ENCODE measurements at places on chromosomes 16 and 17.

DNA sequence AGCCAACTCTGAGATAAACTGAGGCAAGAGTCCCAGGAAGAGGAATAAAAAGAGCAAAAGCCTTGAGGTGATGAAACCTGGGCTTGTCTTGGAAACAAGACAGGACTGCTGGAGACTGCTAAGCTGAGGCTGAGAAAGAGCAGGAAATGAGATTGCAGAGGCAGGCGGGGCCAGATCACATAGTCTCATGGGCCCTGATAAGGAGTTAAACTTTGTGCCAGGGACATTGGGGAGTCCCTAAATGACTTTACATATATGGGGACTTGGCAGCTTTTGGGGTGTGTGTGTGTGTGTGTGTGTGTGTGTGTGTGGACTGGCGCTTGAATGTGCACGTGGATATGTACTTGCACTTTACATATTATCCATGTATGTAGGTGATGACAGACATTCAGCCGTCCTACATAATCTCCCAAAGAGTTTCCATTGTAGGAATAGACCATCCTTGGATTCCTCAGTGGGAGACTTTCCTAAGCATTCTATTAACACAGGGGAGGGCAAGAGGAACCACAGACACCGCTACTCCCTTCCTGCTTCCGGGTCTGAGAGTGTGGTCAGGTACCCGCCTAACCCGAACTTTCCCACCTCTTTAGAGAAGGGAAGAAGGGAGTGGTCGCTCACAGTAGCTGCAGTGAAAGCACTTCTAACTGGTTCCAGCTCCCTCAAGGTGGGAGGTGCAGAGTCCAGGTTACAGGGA, 123.1 kb downstream of the LYRM1 start:
- DNase-seq, result no peak

DNA sequence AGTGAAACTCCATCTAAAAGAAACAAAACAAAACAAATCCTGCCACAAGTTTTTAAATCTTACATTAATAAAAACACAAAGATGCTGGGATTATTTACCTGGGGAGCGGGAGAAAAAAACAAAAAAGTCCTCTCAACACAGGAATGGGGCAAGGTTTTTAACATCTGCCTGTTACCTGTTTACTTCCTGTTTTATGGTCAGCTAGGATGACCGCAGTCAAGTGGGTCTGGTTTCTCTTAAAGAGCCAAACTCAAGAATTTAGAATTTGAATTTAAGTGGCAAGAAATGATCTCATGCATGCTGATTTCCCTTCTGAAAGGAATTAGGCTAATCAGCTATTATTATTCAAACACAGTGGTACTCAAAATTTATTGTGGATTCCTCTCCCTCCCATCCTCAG, 39.7 kb upstream of the TBC1D3K start:
- DNase-seq, result no peak

- DNase-seq, result no peak
Observed at GRCh38 chr17:55321427-55322060, 56.8 kb downstream of the HLF start.

- DNase-seq, result no peak
Observed at GRCh38 chr17:64491034-64491860, 5.6 kb downstream of the POLG2 start.

- no peak for DNase-seq
Observed at GRCh38 chr16:81461766-81462165, 17.2 kb downstream of the CMIP start.

DNA sequence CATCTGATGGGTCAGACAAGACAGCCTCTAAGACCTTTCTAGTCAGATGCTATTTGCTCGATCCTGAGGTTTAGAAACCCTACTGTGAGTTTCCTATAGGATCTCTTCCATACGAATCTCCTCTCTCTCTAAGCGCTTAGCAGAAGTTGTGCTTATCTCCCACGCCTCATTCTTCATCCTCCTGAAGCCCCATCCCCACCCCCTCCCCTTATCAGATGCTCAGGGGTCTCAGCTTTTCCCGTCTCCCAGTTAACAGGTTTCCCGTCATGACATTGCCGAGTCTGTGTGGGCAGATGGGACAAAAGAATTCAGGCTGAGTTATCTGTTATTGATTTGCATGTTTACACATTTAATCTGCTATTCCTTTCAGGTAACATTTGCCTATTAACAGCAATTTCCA, 99.0 kb upstream of the PIRT start:
- DNase-seq, result no peak

DNA sequence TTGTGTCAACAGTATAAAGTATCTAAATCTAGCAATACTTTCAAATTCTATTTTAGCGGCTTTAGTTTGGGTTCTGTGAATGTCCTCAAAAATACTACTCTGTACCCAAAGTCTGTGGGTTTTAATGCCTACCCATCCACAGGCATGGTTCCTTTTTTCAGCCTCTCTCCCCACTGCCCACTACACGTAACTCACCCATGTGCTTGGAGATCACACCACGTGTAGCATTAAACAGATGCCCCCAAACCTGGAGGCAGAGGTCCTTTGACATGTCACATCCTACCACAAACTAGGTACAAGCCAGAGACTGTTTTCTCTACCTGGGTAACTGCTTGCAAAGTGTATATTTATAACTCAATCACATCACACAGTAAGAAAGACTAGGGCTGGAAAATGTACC, 5.4 kb downstream of the DYNC1LI2 start:
- no peak for DNase-seq

GRCh38 chr16:72189865-72190371, 18.0 kb upstream of the PMFBP1 start:
- DNase-seq, result no peak

- DNase-seq, result no peak
Observed at GRCh38 chr17:58996968-58997367, 109.7 kb downstream of the TRIM37 start.

DNA sequence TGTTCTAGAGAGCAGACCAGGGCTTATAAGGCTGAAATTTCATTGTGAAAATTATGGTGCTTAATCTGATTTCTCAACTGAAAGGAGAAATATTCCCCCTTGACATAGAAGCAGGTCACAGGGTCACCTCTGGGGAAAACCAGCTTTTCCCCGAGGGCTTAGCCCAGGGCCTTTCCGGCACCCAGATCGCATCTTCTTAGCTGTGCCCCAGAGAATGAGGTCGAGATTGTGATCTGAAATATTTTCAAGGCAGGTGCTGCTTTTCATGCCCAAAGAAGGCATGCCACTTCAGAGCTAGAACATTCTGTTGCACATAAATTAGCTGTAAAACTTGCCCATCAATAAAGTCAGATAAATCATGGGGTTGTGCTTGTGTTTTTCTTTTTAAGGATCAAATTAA, 25.4 kb upstream of the ARHGAP17 start:
- no peak for DNase-seq

- no peak for DNase-seq
Observed at GRCh38 chr17:76735006-76735405, 2.1 kb downstream of the SRSF2 start.

DNA sequence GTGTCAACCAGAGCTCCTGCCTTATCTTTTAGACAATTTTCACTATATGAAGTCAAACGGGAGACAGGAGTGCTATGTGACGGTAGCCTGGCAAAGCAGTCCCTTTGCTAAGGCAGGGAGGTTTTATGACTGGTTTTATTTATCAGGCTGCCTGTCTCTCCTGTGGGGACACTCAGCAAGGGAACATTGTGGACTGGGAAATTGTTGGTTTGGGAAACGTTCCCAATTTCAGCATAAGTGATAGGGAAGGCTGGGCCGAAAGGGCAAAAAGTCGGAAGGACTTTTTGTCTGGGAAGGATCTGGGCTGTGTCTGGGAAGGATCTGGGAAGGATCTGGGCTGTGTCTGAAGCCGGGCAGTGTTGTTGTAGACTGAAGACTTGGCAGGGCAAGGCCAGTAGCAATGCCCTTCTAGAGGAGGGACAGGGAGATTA, 211.2 kb downstream of the PARN start:
- DNase-seq, result peak; percentile 94

GRCh38 chr16:47047524-47048203, 74.2 kb upstream of the DNAJA2 start:
- DNase-seq, result no peak

- DNase-seq, result no peak
Observed at GRCh38 chr16:77113835-77114234, 77.2 kb upstream of the MON1B start.

- DNase-seq, result no peak
Observed at GRCh38 chr17:75456039-75456416, 407 bp upstream of the TMEM94 start.

GRCh38 chr17:43456661-43457361, 27.0 kb upstream of the DHX8 start:
- DNase-seq, result no peak

DNA sequence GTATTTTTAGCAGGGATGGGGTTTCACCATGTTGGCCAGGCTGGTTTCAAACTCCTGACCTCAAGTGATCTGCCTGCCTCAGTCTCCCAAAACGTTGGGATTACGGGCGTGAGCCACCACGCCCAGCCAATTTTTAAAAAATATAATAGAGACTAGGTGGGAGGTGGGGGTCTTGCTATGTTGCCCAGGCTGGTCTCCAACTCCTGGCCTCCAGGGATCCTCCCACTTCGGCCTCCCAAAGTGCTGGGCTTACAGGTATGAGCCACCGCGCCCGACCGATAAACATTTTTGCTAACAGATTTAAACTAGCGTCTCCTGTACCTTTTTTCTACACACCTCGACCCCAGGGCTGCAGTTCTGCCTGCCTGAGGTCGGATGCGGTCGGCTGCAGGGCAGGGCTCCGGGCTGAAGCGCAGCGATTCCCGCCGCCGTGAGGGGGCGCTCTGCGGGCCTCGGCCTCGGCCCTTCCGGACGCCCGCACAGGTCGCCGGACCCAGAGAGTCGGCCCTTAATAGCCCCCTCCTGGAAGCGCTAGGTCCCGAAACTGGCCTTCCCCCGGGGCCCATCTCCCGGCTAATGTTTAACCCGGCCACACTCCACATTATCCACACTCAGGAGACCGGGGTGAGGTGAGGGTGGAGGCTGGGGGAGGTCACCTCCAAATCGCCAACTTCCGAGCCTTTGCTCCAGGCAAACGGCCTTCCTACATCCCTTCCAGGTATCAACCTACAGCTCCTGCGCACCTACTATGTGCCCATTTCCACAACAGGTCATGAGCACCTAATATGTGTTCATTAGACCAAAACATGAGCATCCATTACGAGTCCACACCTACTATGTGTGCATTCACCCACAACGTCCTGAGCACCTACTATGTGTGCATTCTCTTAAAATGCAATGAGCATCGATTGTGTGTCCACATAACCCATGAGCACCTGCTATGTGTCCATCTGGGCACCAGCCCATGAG, 2.0 kb upstream of the GLIS2 start:
- no peak for DNase-seq
